ENCODE measurements at places on chromosomes 3 and 15.

DNA sequence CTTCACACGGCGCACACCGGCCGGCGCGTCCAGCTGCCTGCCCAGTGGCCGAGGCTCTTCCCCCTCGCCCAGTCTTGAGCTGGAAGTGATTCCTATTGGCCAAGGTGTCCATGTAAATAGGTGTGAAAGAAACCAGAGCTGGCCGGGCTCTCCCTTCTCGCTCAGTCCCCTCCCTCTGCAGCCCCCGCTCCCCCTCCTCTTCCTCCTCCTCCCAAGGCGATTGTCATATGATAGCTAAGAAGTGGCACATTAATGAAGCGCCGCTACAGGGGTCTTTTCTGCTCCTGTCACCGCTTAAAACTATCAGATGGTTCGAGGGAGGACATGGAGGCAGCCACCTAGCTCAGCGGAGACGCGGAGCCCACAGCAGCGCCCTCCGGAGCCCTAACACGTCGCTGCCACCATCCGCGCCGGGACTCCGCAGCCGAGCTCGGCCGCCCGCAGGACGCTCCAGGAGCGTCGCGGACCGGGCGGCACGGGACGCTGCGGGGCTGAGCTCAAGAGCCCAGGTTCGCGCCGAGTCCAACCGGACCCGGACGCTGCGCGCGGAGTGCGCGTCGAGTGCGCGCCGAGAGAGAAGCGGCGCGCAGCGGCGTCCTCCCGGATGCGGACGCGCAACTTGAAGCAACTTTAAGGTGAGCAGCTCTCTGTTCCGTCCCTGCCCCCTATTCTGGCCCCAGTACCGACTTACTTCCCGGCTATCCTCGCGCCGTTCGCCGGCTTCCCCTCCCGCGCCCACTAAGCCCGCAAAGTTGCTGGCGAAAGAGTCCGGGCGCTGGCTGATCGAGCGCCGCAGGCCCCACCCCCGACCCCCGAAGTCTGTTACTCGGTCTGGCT lies at the start of gene FOXB1:
TSS of gene FOXB1 (plus strand) at position 303 of the 837 bp plus-strand sequence. CDS start 653 bp downstream, outside the sequence.
- DNase-seq, result no peak

DNA sequence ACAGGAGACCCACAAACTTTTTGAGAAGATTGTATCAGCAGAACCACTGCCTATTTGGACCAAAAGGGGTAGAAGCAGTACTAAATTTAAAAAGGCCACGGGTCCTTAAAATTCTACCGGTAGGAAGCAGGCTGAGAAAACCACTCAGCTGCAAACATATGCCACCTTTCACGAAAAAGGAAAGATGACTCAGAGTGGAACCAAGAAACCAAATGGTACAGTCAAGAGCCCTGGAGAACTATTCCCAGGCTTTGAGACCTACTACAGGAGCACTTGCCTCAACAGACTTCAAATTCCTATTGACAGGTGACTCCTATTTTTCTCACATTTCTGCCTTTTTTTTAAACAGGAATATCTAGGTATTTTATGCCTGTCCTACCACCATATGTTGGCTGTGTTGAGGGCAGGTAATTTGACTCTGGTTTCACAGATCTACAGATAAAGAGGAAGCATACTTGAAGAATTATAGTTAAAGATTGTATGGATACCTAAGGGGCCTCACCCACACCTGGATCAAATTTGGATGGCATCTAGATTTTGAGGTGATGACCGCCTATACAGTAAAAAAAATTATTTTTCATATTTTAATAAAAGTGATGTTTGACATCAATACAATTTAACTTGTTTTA lies 10.1 kb downstream of the GOLIM4 start:
- no peak for DNase-seq

- no peak for DNase-seq
Observed at GRCh38 chr3:24407980-24408680, 86.5 kb downstream of the THRB start.

DNA sequence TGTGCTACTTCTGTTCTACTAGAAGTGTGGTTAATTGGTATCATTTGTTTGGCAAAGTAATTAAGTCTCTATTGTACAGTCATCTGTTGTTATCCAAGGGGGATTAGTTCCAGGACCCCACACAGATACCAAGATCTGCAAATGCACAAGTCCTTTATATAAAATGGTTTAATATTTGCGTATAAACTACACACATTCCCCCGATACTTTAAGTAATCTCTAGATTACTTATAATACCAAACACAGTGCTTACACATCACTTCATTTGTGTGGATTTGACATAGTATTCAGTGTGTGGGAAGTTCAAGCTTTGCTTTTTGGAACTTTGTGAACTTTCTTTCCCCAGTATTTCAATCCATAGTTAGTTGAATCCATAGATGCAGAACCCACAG lies 50.5 kb upstream of the ABI3BP start:
- DNase-seq, result no peak

DNA sequence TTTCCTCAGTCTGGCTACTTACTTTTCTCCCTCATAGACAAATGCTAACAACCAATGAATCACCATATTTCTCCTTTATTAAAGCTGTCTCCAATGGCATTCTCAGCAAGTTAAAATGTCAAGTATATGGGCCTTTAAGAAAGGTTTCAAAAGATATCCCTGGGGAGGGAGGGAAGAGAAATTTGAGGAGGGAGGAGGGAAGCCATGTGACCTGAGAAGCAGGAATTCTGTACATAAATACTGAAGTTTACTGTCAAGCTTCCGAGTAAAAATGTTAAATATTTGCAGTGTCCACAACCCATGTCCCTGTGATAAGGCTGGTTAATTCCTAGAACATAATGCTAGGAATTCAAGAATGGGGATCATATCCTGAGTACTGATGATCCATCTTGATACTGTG lies 175.9 kb downstream of the CNTN4 start:
- no peak for DNase-seq

- no peak for DNase-seq
Observed at GRCh38 chr3:46187876-46188275, 20.2 kb downstream of the CCR1 start.

DNA sequence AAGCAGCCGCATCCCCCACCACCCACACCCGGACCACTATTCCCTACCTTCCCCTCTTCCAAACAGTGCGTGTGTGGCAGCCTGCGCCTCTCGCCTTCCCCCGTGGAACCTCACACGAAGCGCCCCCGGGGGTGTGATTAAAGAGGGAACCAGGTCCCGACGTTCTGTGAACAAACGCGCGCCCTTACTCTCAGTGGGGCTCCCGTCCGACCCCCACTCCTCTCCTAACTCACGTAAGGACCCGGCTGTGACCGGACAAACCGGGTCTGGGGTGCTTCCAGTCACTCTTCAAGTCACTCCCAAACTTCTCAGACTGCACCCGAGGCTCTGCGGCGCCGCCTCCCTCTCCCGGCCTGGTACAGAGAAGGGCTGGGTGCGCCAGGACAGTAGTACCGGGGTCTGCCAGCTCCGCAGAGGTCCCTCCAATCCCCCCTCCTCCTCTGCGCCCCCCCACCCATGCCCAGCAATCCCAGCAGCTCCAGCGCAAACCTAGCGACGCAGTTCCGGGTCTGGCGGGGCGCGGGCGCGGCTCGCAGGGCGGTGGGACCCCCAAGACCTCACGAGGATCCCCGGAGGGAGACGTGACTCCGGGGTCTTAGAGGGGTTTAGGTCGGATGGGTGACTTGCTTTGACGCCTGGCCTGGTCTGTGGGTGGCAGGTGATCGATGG lies 574 bp downstream of the DUOXA1 start:
- no peak for DNase-seq

GRCh38 chr3:88668180-88668579 lies 439.2 kb upstream of the EPHA3 start:
- DNase-seq, result no peak

All from fibroblast of pulmonary artery (primary cell).